ENCODE measurements at places on chromosomes 5 and 9.
A peak's percentile ranks its signal among the peaks of the same experiment; 100 is the strongest.

DNA sequence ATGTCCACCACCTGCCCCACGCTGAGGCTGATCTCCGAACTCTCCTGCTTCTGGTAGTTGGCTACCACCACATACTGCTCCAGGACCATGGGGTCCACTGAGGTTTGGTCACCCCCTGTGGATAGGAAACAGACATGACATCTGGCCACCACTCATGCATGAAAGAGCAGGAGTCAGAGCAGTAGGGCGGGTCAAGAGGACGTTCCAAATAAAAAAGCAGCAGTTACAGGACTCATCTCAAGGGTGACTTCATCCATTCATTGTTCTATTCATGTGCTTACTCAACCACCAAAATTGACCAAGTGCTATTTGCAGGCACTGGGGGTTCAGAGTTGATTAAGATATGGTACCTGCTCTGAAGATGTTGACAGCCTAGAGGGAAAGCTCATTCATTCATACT lies 79.2 kb upstream of the UBTD2 start:
- no peak for DNase-seq

DNA sequence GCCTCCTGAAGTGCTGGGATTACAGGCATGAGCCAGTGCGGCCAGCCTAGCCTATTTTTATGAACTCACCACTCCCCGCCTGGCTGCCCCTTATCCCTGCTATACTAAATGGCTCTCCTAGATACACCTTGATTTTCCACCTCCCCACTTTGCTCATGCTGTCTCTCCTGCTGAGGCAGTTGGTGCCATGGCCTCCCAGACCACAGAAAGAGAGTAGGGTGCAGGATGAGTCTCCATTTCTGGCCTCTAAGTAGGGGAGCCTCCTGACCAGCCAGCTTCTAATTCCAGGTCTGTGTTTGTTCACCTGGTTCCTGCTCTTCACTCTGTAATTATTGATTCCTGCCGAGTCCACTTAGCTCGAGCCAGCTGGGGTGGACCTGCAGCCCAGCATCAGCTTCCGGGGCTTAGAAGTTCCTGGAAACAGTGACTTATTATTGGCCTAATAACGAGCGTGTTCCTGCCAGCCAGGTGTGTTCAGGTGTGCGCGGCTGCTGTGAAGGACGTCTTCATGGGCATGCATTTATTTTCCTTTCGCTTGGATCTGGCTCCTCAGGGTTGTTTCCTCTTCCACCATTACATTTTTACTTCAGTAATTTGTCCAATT lies 34.0 kb downstream of the ZNF618 start:
- DNase-seq = peak; percentile 84

- peak; percentile 85 for DNase-seq
Measured at GRCh38 chr9:128214571-128215490, 11.7 kb downstream of the DNM1 start.

DNA sequence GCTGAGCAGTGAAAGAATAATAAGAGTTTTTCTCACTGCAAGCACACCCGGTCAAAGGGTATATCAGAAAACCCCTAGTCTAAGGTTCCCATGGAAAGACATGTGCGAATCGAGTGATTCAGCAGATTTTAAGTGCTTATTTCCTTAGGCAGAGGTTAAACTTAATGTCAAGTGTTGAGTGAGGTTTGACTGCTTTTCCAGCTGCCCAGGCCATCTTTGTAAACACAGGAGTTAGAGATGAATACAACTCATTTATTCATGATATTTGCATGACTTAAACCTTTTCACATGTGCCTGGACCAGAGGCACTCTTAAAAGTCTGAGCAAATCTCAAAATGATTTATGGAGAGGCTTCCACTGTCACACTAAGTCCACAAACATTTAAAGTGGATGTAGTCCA lies 137.8 kb upstream of the RGMB start:
- no peak for DNase-seq
